ENCODE measurements at places on chromosomes 2 and 18.

- no peak for DNase-seq
Observed at GRCh38 chr18:26159353-26159752, 25.7 kb downstream of the PSMA8 start.

GRCh38 chr2:111698743-111699554 lies 185.0 kb downstream of the ANAPC1 start:
- peak; percentile 33 for DNase-seq

DNA sequence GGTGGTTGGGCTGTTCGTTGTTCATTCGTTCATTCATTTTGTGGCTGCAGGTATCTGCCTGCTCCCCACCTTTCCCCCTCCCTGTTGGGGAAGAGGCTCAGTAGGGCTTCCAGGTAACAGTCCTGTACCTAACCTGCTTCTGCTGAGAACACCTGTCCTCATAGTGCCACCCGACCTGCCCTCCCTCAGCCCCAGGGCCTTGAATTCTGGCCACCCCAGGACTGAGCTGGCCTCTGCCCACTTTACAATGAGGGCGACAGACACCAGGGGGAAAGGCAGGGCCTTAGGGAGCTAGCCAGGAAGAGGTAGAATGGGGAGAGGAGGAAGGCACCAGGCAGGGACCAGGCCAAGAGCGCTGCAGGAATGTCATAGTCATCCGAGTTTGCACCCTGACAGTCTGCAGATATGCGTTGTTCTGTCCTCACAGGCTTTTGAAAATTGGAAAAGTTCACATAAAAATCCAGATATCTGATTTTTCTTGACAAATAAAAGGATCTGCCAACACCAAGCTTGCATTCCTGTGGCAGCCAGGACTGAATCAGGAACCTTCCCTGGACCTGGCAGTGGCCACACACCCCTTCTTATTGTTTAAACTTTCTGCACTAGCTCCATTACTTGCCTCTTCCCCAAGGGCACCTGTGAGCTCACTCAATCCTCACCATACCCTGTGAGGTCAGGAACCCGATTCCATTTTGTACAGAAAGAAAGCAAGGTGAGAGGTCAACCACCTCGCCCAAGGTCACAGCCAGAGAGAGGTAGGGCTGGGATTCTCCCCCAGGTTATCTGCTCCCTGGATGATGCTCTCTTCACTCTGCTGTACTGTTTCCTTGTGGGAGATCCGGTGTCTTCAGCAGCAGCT lies 35.3 kb upstream of the MRPL33 start:
- DNase-seq: no peak

DNA sequence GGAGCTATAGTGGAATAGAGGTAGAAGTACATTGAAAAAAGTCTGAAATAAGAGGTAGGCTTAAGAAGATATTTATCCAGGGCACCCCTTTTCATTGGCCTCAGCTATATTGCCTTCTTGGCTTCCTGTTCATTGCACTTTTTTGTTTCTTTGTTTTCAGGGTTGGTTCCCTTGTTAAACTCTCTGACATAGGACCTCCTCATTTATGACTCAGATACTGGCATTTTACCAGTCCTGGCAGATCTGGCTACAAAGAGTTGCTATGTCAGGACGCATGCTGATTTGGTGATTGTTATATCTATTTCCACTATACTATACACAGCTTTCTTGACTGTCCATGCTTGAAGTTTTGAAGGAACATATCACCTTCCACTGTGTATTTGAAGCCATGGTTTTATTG lies 60.0 kb downstream of the GCA start:
- no peak for DNase-seq

- no peak for DNase-seq
Observed at GRCh38 chr2:183000846-183001245, 37.4 kb downstream of the NCKAP1 start.

GRCh38 chr2:105873281-105873680 lies 128.6 kb downstream of the NCK2 start:
- no peak for DNase-seq

DNA sequence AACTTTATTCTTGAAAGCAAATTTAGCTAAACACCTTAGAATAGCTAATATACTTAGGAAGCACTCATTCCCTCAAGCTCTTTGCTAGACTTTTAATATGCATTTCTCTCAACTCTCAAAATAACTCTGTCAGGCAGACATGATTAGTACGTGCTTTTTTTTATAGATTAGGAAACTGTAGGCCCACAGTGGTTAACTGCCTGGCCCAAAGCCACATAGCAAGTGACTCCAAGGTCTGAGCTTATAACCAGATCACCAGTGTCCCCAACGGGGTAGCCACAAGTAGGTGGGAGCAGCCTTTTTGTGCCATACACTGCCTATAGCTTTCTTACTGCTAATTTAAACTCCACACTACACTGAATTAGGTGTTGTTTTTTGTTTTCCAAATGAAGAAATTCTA lies 576.8 kb downstream of the METTL4 start:
- no peak for DNase-seq

- DNase-seq: no peak
Observed at GRCh38 chr18:46771141-46771540, 14.3 kb upstream of the ST8SIA5 start.

DNA sequence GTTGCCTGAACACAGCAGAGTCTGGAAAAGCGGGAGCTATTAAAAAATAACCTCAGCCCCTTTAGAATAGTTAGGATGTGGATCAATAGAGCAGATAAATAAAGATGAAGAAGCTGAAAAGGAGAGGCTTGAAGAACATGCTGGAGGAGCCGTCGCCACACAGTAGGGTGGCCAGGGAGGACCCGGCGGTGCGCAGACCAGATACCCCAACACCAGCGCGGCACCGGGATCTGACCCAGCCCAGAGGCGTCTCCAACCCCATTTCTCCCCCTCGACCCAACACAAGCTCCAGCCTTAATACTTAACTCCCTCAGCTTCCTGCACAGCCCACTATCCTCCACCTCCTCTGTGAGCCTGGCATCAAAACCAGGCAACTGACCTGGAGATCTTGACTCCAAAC lies 16.0 kb downstream of the CYB5A start:
- no peak for DNase-seq

GRCh38 chr2:80496346-80496745 lies 191.8 kb upstream of the LRRTM1 start:
- DNase-seq: no peak

DNA sequence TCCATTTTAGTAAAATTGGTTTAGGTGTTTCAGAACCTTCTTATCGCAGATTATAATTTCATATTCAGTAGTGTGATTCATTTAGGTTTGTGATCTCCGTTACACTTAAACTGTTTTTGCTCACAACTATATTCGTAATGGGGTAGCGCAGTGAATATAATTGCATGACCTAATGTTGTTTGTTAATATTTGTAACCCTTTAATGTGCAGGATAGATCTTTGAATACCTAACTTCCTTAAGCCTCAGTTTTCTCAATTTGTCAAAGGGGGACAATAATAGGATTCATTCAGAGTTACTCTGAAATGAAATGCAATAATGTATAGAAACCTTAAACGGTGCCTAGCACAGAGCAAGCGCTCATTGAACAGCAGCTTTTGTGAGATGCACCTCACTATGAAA lies 558 bp upstream of the ZDBF2 start:
- DNase-seq: no peak

- no peak for DNase-seq
Observed at GRCh38 chr2:120910956-120911951, 175.6 kb downstream of the GLI2 start.

DNA sequence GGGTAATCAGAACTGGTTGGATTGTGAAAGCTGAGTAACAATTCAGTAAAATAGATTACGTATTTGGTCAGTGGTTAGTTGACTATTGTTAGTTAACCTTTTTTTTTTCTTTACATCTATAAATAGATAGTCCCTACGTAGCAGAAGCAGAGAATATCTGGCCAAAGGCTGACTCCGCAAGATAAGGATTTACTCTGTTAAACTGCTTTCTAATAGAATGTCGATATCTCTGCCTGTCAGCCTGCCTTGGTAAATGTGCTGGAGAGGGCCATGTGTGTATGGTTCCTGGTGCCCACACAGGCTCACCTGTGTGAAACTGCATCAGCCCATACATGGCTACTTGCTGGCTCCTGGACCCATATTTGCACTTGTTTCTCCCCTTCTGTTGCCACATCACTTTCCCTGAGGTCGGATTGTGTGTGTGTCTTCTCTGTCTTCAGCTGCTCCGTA lies 94.4 kb downstream of the CRIM1 start:
- DNase-seq: no peak

GRCh38 chr2:11018651-11019185 lies 107.0 kb downstream of the KCNF1 start:
- DNase-seq: no peak

DNA sequence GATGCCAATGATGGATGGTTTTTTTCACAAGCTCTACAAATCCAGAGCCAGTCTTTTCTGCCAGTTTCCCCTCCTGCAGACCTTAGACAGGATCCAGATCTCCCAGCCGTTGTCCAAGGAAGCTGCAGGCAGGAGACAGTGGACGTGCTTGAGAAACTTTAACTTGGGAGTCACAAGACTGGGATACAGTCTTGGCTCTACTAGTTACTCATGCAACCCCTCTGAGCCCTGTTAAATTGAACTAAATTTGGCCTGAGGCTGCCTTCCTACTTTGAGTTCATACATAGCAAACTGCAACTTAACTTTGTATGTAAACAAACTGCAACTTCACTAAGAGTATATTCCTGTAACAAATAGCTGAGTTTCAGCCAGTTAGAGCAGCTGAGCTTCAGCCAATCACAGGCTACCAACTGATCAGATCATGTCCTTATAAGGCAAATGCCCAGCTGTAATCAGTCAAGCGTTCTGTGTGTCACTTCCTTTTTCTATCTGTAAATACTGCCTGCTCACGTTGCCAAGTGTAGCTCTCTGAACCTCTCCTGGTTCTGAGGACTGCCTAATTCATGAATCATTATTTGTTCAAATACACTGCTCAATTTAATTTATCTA lies 140.9 kb downstream of the CAPN13 start:
- no peak for DNase-seq

DNA sequence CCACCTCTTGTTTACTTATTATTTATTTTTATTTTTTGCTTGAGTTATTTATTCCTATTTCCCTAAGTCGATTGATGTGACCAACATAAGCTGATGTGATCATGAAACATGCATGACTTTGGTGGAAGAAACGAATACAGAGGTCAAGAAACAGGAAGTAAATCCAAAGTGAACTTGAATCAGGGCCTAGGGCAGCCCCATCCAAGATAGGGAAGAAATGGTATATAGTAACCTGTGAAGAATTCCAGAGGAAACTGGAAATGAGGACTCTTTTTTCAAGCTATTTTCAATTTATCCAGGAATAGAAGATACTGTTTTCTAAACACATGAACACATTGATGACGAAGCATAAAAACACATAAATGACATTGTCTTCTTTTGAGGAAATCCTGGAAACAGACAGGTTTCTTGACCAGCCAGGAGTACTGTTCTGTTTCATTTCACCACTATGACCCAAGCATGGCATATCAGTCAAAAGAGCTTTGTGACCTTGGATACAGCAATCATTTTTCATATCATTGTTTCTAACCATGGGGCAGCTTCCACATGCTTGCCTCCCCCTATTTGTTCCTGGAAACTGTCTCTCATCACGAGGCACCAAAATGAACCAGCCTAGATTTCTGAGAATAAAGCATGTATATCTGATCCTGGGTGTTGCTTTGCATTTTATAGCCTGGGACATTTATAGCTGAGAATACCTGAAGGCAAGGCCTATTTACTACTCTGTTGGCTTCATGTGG lies 9.1 kb upstream of the LCLAT1 start:
- no peak for DNase-seq

- no peak for DNase-seq
Observed at GRCh38 chr18:12334863-12335262, 26.8 kb downstream of the TUBB6 start.

DNA sequence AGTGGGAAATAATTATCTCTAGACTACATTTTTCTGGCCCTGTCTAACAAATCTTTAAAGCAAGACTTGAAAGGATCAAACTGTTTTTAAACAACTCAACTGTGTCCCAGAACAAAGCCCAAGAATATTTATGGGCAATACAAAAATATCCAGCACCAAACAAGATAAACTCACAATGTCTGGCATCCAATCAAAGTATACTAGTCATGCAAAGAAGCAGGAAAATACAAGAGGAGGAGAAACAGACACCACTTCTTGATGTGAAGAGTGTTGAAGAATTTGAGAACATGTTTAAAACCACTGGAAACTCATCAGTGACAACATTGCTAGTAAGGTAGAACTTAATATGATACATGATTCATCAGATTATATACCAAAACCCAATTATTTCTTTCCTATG lies 66.1 kb upstream of the CDC42EP3 start:
- no peak for DNase-seq

GRCh38 chr2:152537081-152537651 lies 180.1 kb downstream of the PRPF40A start:
- no peak for DNase-seq

GRCh38 chr2:173124441-173124840 lies 48.8 kb downstream of the MAP3K20 start:
- DNase-seq: no peak

- DNase-seq: no peak
Observed at GRCh38 chr2:30566631-30567030, 119.6 kb downstream of the LCLAT1 start.

DNA sequence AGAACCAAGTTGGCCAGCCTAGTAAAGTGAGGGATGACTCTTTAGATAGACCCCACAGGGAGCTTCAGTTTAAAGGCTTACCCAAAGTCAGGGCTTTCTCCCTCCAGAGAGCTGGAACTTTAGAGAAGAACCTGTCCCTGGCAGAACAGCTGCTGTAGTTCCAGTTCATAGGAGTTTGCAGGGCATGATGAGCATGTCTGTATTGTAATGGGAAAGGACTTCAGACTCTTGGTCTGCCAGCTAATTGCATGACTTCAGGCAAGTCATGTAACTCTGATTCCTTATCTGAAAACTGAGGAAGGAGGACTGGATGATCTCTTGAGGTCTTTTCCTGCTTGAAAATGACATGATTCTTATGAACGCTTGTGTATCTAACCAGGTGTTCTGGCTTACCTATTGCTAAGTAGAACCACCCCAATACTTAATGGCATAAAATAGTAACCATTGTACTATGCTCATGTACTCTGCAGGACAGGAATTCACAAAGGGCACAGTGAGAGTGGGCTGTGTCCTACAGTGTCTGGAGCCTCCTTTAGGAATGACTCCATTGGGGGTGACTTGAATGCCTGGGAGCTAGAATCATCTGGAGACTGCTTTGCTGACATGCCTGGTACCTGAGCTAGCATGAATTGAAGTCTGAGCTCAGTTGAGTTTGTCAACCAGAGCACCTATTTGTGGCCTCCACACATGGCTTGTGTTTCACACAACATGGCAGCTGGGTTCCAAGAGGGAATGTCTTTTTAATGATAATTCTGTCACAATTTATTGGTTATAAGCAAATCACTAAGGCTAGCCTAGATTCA lies 18.9 kb downstream of the SP5 start:
- DNase-seq: no peak

GRCh38 chr2:26400723-26401122 lies 997 bp upstream of the DRC1 start:
- DNase-seq: no peak

- no peak for DNase-seq
Observed at GRCh38 chr18:8816220-8816619, 110.9 kb downstream of the MTCL1 start.

Measured in stimulated activated CD4-positive, alpha-beta T cell treated with anti-CD3 and anti-CD28 coated beads, Interleukin-1b, Interleukin-23, amount 100 ng/mL, for 4 hours (primary cell).